ENCODE measurements at places on chromosomes 2 and 18. TPM values are rescaled to one million over a fixed set of nuclear protein-coding genes. Genes with fewer than 3 reads are reported as not detected.

DNA sequence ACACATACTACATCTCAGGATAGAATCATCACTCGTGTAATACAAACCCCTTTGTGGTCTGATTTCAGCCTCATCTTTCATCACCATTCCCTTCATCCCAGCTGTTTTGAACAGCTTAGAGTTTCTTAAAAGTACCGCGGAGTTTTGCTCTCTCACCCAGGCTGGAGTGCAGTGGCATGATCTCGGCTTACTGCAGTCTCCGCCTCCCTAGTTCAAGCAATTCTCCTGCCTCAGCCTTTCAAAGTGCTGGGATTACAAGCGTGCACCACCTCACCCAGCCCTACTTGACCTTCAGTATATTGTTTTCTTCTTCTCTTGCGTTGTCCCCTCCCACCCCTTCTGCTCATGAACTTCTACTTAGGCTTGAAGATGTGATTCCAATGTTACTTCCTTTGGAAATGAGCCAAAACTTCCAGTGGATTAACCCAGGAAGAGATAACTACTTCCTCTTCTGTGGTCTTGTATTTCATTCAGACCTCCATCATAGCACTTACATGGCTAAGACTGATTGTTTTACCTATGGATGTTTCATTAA is 15.8 kb downstream of the ERLEC1 start:
- no peak for DNase-seq

DNA sequence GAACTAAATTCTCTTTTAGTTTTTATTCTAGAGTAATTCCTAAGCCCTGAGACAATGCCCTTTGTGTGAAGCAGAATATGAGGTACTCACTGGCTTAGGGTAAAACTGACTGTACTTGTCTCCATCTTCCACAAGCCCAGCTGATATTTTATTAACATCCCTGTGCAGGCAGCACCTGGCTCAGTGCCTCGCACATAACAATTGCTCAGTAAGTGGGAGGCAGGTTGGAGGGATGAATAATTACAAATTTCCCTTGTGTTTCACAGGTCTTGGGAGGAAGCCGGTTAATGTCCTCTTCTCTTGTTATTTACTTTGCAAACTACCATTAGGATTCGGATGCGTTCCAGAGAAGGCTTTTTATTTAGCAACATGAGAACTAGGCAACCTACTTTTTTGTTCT is 249.8 kb upstream of the FSHR start:
- DNase-seq = no peak

The PCARE gene
- total RNA-seq = not detected

- DNase-seq = no peak
These were observed 192.3 kb downstream of the PDE11A start for GRCh38 chr2:177880285-177880684.

- no peak for DNase-seq
These were observed 92.3 kb downstream of the RAB3GAP1 start for GRCh38 chr2:135144343-135144742.

DNA sequence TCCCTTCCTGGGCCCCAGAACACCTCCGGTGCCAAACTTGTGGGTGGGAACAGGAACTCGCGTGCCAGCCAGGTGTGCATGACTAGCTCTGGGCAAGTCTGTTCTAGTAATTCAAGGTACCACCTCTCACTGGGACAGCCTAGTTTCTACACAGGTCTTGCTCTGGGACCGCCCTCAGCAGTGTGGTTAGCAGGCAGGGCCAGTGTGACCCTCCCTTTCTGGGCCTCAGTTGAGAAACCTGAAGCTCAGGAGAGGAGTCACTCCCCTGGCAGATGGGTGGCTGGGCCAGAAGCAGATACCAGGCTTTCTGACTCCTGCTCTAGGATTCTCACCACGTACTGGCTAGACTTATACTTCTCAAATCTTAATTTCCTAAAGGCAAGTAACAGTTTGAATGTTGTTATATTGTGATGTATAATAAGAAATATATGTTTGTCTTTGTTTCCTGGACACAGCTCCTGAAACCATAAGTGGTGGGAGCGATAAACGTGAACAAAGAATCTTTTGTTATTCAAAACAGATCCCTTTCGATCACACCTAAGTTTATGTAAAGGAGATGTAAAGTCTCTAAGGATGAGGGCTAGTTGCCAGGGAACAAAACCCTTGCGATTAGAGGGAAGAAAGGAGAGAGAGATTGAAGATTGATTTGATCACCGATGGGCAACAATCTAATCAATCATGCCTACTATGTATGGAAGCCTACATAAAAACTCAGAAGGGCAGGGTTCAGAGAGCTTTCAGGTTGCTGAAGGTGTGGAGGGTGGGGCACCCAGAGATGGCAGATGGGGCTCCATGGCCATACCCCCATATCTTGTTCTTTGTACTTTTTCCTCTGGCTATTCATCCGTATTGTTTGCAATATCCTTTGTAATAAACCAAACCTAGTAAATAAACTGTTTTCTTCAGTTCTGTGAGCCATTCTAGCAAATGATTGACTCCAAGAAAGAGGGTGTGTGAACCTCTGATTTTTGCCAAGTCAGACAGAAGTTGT is 952 bp upstream of the UGT1A6 start:
- no peak for DNase-seq

The RNF25 gene
- 48.6 TPM for total RNA-seq

DNA sequence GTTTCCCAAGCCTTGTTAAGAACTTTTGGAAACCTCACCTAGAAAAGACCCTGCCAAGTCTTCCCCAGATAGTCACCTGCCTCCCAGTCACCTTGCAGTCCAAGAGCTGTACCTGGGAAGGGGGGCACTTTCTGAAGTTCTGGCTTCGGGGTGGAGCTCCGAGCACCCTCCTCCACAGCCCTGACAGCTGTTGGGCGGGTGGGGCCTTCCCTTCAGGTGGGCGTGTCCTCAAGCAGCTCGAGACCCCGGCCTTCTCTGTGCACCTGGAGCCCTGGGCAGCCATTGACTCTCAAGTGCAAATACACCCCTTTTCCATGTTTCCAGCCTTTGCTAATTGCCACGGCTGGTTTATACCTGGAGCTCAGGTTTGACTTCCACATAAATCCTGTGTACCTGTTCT is 37.0 kb upstream of the IGFBP5 start:
- DNase-seq = no peak

- DNase-seq = no peak
These were observed 125.5 kb downstream of the ATAD2B start for GRCh38 chr2:23801396-23801795.

The CNRIP1 gene
- total RNA-seq = 19.8 TPM

The ACADL gene
- not detected for total RNA-seq

The DSG1 gene
- total RNA-seq = not detected

GRCh38 chr2:79530443-79530842 is 17.6 kb downstream of the CTNNA2 start:
- DNase-seq = peak; percentile 15

DNA sequence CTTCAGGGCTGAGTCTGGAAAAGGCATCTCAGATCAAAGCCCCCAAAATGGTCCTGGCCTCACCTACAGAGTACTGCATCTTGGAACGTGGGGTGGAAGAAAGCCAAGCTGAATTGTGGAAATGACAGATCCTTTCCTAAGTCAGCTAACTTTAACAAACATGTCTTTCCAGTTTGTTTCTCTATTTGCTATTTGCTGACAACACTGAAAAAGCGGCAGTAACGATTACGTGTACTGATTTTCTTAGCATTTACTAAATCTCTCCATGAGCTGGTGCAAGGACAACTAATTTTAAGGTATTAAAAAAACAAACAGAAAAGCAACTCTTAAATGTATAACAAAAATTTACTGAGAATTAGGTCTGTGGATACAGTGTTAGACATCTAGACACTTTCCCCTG is 1.1 kb downstream of the HIBCH start:
- DNase-seq = peak; percentile 16

Data from G401 (cell line).